Stimulated activated CD4-positive, alpha-beta T cell treated with anti-CD3 and anti-CD28 coated beads, Interleukin-12 subunit alpha, Interleukin-12 subunit beta, amount 100 ng/mL, for 48 hours (primary cell): ENCODE measurements at places on chromosomes 11 and 22.

GRCh38 chr22:50058906-50059880 lies 1.1 kb upstream of the TTLL8 start:
- no peak for DNase-seq

GRCh38 chr22:48644108-48644507 lies 1183.6 kb downstream of the BRD1 start:
- DNase-seq, result no peak

DNA sequence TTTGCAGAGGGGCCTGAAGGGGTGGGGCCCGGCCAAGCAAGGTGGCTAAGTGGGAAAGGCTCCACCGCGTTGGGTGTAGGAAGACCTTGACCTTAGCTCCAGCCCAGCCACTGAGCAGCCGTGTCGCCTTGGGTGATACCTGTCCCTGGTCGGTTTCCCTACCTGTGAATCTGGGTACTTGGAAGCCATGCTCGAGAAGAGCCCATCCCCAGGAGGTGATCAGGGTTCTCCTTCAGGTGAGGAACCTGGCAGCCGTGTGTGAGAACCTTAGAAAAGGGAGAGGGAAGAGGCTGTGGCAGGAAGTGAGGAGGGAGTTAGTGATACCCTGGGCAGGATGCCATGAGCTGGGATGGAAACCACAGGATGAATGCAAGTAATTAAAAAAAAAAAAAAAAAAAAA lies 21.6 kb downstream of the PPARA start:
- DNase-seq, result no peak

- DNase-seq, result no peak
Measured at GRCh38 chr11:11251394-11251970, 101.6 kb downstream of the CSNK2A3 start.

DNA sequence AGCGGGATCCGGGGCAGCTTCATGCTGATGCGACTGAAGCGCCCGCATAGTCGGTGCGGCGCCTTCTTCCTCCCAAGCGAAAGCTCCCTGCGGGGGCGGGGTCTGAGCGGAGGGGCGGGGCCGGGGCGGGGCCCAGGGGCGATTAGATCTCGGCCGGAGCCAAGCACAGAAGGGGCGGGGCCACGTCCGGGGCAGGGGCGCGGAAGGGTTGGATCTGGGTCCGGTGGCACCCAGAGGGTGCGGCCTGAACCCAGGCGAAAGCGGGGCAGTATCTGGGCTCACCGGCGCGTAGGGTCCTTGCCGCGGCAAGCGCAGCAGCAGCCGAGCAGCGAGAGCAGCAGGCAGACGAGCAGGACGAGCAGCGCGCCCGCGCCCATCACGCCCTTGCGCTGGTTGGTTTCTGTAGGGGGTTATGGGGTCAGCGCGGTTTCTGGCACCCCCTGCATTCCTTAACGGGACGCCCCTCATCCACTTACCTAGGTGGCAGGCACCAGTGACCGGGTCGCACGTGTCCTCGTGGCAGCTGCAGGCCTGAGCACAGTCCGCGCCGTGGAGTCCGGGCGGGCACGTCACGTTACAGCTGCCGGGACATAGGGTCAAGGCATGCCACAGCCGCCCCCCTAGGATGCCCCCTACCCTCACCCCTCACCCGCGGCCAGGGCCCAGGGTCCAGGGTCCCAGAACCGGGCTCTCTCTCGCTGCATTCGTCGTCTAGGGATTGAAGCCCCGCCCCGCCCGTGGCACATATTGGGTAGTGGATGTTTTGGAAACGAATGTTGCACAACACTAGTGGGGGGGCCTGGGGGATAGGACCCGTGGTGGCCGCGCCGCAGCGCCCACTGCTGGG lies 8.1 kb downstream of the SCARF2 start:
- DNase-seq, result peak; percentile 51

DNA sequence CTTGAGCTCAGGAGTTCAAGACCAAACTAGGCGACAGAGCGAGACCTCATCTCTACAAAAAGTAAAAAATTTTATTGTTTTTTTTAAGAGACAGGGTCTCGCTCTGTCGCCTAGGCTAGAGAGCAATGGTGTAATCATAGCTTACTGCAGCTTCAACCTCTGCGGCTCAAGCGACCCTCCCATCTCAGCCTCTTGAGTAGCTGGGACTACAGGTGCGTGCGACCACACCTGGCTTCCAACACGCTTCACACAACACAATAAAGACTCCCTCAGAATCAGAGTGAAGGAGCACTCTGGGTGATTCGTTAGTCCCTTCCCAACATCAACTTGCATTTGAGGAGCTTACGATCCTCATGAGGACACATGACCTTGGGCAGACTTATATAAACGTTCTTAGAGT lies 79.5 kb upstream of the APOA1 start:
- no peak for DNase-seq

GRCh38 chr11:73292525-73292894 lies 15.6 kb upstream of the ARHGEF17 start:
- no peak for DNase-seq

DNA sequence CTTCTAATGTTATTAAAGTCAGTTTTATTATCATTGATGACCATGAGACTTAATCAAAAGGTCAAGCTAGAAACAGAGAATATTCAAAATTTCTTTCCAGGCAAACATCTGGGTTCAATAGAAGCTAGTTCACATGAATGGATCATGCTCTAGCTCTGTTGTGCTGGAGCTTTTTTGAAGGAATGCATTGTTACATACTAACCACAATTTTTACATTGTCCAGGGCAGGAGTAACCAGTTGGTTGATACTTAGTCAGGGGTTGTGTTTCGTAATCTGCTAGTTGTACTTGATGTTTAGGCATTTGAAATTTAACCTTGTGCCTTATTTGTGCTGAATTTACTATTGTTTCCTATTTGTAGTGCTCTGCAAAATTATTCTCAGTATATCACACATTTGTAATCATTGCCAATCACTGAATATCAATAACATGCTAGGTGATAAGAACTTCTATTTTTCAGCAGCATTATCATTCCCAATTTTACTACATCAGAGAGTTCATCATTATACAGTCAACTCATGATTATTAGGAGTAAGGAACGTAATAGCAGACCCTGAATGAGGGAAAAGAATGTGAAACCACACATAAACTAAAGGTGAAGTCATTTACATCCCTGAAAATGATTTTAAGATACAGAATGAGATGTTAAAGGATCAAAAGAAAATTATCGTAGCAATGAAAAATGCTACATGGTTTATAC lies 23.2 kb downstream of the NF2 start:
- DNase-seq, result no peak

- DNase-seq, result peak; percentile 85
Measured at GRCh38 chr22:21982338-21982965, at the start of gene TOP3B. TSS of gene TOP3B (minus strand) at chr22:21982787. CDS start at chr22:21975709, 7,078 bp downstream.

DNA sequence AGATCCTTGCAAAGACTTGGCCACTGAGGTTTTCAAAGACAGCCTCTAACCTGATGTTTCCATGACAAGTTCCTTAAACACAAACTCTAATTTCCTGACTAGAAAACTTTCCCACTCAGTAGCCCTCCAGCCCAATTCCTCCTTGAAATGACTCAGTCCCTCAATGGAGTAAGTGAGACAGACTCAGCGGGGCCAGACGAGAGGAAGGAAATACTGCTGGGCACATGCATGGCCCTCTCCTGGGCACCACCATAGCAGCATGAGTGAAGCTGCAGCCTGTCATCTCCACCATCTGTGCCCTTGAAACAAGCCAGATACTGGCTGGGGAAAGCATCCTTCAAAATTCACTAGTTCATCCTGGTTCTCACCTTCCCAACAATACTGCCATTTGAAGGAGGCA lies 76.2 kb upstream of the GDPD4 start:
- DNase-seq, result no peak

DNA sequence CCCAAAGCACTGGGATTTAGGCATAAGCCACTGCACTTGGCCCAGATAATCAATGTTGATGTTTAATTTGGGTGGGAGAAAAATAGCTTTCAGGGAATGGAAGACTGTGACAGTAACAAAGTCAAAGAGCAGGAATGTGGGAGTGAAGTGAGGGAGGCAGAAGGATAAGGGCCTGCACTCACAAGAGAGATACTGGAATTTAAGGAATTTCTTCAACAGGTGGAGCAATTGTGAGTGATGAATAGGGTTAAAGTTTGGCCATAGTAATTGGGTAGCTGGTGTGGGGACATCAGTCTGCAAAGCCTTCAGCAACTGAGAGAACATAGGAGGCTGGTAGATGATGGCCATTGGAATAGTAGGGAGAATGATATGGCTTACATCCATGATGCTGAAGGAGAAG lies 8.6 kb upstream of the APBB1 start:
- no peak for DNase-seq

- DNase-seq, result no peak
Measured at GRCh38 chr11:68970921-68971636, 9.7 kb downstream of the MRGPRD start.
